NCI-H2081 treated with DMSO at 0.1 percent for 48 hours (cell line): ENCODE measurements at places on chromosomes 2 and 18.

DNA sequence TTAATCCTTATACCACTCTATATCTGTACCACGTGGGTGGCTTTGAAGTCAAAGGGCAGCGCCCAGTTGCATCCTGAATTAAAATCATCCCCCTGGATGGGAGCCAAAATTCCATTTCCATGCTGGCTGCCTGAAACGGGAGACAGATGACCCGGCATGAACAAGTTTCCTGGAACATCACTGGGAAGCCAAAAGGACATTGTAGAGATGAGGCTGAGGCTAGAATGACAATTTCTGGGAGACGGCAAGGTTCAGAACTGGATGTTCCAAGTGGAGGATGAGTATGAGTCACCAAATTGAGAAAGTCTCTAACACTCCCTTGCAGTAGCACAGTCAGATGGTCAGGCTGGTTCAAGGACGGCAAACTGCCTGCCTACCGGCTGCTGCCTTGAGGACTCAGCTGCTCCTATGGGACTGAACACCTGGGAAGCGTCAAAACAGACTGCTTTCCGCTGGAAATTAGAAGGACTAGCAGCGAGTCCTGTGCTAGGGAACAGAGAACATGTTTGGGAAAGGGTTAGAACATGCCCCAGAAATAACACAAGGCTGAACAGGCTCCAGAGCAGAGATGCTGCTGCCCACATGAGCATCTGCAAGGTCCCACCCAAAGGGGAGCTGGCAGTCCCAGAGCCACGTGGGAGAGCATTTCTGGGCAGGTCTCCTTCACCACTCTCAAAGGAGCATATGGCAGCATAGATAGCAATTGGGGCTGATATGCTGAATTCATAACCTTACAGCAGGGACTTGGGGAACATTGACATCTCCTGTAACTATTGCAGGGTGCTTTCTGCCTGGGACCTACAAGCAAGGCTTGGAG lies 32.0 kb downstream of the YPEL5 start:
- DNase-seq, result no peak

- no peak for DNase-seq
Observed at GRCh38 chr2:215680605-215681598, 245.0 kb upstream of the FN1 start.

DNA sequence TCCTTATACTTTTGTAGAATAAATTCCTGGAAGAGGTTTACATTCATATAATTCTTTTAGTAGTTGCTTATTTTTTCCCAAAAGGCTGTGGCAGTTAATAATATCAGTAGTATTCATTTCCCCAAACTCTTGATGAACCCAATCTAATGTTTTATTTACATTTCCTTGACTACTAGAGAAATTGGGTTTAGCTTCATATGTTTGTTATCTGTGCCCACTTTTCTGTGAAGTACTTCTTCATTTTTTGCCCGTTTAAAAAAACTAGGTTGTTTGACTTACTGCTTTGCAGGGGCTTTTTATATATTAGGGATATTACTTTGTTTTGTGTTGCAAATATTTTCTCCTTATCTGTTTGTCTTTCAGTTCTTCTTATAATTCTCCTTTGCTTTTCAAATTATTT lies 17.2 kb downstream of the RALB start:
- DNase-seq, result no peak

- DNase-seq, result no peak
Observed at GRCh38 chr18:75208155-75208835, 644 bp downstream of the PTGR3 start.

DNA sequence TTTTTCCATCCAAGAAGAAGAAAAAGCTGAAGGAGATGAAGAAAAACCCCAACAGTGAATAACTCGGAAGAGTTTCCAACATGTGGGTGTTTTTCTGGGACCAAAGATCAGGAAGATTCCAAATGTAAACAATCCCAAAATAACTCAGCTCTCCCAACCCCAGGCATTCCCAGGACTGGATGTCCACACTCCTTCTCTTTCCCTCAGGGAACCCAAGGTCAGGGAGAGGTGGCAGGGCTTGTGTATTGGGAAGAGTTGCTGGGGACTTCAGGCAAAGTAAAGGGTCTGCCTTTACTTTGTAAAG lies 268.0 kb downstream of the DYSF start:
- DNase-seq, result no peak

- no peak for DNase-seq
Observed at GRCh38 chr2:125471963-125472362, 1184.0 kb upstream of the GYPC start.
